ENCODE measurements at places on chromosomes 1 and 21.

GRCh38 chr1:184882957-184883815, 91.1 kb downstream of the NIBAN1 start:
- no peak for DNase-seq

DNA sequence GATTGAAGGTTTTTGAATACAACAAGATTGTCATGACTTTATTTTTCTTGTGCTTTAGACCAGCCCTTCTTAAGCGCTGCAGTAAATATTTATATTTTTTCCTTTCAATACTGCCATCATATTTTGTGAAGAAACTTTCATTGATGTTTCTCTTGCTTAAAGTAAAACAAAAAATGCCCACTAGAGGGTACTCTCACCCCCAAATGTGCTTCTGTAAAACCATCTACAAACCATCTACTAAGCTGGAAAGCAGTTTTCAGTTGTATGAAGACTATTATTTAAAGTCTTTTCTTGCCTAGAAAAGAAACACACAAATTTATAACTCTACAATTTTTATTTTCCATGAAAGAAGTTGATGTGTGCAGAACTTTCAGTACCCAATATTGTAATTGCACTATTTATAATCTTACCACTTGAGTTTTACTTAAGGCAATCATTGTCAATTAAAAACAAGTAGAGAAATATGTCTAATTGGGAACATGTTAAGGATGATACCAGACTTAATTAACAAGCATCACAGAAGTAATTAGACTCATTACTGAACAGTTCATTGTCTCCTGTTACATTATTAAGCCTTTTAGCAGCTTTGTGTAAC, 10.7 kb downstream of the LEPR start:
- DNase-seq: no peak

GRCh38 chr1:235669277-235669676, 19.7 kb upstream of the GNG4 start:
- no peak for DNase-seq

- DNase-seq: no peak
Observed at GRCh38 chr1:11465307-11465706, 13.6 kb upstream of the DISP3 start.

- no peak for DNase-seq
Observed at GRCh38 chr1:17170571-17170970, 34.4 kb upstream of the PADI1 start.

DNA sequence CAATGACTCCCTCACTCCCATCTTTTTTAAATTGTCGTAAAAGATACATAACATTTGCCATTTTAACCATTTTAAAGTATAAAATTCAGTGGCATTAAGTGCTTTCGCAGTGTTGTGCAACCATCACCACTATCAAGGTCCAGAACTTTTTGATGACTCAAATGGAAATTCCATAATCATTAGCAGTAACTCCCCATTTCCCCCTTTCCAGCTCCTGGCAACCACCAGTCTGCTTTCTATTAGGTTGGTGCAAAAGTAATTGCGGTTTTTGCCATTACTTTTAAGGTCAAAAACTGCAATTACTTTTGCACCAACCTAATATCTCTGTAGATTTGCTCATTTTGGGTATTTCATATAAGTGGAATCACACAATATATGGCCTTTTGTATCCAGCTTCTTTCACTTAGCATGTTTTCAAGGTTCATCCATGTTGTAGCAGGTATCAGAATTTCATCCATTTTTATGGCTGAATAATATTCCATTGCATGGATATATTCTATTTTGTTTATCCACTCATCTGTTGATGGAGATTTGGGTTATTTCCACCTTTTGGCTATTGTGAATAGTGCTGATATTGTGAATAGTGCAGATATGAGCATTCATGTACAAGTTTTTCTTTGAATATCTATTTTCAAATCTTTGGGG, 159.7 kb downstream of the HIVEP3 start:
- DNase-seq: no peak

GRCh38 chr1:217021956-217022355, 298.7 kb upstream of the ESRRG start:
- no peak for DNase-seq

DNA sequence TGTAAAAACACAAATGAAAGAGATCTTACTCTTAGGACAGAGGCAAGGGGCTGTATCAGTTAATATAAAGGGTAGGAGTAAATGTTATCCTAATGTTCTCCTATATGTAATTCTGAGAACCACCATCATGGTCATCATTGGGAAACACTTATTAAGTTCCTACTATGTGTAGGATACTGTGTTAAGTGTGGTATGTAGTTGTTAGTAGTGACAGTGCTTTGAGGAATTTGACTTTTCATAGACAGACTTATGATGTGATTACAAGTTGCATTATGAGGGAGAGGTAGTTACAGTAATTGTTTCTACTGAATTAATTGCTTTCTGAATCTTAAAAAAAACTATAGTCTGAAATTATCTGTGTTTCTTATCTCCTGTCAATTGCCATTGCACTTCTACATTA, 51.8 kb upstream of the PGD start:
- no peak for DNase-seq

GRCh38 chr1:206944703-206945102, 1.6 kb downstream of the PIGR start:
- no peak for DNase-seq

DNA sequence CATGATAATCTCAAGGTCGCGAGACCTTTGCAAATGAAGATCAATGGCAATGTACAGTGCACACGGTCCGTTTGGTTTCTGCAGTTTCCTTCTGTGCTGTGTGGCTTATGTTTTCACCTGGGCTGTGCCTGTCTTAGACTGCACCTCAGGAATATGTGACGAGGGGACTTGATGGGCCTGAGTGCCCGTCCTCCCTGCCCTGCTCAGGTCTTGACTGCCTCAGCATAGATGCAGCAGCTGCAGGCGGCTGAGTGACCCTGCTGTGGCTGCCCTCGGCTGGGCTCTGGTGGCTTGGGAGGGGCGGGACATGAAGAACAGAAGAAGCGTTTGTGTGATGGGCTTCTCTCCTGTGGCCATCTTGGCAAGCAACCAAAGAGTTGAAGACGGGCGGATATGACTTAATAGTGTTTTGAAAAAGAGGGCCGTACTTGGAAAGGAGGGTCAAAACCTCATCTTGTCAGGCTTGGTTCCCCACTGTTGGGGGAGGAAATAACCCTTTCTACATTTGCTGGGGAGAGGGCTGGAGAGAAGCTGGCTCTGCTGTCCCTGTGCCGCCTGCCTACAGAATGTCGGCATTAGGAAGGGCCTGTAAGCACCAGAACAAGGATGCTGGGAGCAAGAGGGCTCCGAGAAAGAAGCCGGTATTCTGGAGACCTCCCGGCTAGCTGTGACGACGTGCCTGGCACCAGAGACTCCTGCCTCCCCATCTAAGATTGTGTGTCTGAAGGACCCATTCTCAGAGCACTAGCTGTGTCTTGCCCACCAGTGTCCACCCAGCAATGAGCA, 7.1 kb downstream of the MYBPHL start:
- no peak for DNase-seq

DNA sequence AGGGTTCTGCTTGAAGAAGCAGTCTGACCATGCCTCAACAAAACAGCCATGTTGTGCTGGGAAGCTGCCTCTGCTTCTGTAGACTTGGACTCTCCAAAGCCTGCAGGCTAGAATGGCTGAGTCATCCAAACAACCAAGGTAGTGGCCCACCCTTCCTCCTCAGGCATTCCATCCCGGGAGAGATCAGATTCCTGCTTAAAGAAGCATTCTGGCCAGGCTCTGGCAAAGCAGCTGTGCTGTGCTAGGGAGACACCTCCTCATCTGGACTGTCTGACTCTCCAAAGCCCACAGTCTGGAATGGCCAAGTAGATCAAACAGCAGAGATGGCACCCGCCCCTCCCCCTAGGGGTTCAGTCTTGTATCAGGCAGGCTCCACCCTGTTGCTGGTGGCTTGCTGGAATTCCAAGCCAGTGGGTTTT, 38.3 kb upstream of the F3 start:
- no peak for DNase-seq

GRCh38 chr1:20480243-20480944, 5.6 kb downstream of the CAMK2N1 start:
- DNase-seq: no peak

DNA sequence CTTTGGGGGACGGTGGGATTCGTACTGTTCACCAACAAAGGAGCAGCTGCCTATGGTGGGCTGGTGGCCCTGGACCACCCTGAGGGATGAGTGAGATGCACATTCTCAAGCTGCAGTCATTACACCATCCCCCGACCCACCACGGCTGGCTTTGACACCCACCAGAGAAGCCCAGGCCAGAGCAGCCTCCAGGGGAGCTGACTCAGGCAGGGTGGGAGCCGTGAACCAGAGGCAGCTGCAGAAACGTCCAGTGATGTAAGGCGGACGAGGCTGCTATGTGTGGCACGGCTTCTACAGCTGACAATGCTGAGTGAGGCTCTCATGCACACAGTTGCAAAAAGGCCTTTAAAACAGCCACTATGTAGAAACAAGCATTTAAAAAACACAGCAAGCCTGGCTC, 40.1 kb downstream of the CHAF1B start:
- no peak for DNase-seq

DNA sequence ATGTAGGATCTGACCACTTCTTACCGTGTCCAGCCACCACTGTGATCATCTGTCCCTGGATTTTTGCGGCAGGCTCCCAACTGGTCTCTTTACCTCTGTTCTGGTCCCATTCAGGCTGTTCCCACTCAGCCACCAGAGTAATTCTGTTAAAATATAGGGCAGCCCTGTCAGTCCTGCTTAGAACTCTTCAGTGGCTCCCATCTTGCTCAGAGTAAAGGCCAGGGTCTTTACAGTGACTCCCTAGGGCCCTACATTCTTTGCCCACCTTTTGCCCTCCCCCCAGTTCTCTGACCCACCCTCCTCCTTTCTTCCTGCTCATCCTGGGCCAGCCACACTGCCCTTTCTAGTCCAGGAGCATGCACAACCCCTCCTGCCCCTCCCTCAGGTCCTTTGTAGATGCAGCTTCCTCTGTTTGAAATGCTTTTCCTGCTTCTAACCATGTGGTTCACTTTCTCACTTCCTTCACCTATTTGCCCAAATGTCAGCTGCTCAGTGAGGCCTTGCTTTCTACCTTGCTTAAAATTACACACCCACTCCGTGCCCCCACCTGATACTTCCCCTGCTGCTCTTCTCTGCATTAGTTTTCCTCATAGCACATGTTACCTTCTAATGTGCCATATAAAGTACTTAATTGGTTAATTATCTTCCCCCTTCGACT, 7.8 kb downstream of the UBIAD1 start:
- no peak for DNase-seq

DNA sequence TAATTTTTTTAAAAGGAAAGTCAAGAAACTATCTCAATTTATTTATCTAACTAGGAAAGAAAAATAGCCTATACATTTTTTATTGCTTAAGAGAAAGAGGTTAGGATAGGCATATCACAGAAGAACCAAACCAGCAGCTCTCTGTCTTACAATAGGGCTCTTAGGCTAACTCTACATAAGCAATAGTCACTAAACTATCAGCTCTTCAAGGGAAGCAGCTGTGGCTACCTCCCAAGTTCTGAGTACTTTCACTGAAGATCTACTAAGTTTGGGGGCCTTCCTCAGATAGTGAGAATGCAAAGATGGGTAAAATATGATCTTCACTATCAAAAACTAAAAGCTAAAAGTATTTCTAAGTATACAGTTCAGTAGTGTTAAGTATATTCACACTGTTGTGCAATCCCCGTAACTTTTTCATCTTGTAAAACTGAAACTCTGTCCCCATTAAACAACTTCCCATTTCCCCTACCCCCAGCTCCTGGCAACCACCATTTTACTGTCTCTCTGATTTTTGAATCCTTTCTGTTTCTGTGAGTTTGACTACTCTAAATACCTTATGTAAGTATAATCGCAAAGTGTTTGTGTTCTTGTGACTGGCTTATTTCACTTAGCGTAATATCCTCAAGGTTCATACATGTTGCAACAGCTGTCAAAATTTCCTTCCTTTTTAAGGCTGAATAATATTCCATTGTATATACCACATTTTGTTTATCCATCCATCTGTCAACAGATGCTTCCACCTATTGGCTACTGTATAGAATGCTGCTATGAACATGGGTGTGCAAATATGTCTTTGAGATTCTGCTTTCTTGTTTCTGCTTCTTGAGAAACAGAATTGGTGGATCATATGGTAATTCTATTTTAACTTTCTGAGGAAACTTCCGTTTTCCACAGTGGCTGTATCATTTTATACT, 73.3 kb downstream of the ACBD6 start:
- DNase-seq: no peak

GRCh38 chr1:241591317-241591716, 48.9 kb downstream of the CHML start:
- DNase-seq: no peak

DNA sequence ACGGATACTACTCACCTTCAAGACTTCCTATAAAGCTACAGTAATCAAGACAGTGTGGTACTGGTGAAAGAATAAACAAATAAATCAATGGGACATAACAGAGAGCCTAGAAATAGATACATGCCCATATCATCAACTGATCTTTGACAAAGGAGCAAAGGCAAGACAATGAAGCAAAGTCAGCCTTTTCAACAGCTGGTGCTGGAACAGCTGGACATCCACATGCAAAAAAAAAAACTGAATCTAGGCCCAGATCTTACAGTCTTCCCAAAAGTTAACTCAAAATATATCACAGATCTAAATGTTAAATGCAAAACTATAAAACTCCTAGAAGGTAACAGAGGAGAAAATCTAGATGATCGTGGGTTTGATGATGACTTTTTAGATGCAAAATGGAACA, 170.3 kb downstream of the MIS18A start:
- no peak for DNase-seq

- no peak for DNase-seq
Observed at GRCh38 chr21:38356883-38357625, 100.3 kb downstream of the KCNJ15 start.

DNA sequence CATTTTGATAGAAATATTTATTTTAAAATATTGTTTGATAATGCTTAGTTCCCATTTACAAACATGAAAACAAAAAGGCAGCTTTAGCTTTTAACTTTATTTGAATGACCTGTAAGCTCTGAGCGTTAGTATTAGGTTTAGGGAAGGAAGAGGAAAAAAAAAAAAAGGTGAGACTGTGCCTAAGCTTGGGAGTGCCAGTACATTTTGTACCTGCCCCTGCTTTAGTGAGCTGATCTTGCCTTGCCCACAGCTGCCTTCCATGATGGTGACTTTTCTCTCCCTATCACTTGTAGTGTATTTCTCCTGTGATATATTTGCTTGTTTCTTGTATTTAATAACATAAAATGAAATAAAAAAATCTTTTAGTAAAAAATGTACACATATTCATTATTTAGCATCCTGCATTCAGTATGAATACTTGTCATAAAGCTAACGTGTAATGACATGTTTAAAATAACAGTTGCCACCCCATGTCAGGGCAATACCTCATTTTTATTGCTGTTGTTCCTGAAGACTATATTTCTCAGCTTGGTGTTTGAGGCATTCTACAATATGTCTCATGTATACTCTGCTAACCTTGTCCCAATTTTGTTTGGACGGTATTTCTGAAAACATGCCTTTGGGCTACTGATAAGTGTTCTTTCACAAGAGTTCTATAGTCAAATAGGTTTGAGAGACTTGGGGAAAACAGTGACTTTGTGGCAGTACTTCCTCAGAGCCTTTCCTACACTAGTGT, 76.3 kb downstream of the NEK7 start:
- DNase-seq: no peak

GRCh38 chr21:15826908-15827601, 97.3 kb downstream of the USP25 start:
- DNase-seq: no peak

Data from NCI-H1436 treated with DMSO at 0.1 percent for 48 hours (cell line).